ENCODE measurements at places on chromosomes 3 and 15.

- no peak for DNase-seq
These were observed 79.7 kb upstream of the SNRK start for GRCh38 chr3:43206632-43207031.

DNA sequence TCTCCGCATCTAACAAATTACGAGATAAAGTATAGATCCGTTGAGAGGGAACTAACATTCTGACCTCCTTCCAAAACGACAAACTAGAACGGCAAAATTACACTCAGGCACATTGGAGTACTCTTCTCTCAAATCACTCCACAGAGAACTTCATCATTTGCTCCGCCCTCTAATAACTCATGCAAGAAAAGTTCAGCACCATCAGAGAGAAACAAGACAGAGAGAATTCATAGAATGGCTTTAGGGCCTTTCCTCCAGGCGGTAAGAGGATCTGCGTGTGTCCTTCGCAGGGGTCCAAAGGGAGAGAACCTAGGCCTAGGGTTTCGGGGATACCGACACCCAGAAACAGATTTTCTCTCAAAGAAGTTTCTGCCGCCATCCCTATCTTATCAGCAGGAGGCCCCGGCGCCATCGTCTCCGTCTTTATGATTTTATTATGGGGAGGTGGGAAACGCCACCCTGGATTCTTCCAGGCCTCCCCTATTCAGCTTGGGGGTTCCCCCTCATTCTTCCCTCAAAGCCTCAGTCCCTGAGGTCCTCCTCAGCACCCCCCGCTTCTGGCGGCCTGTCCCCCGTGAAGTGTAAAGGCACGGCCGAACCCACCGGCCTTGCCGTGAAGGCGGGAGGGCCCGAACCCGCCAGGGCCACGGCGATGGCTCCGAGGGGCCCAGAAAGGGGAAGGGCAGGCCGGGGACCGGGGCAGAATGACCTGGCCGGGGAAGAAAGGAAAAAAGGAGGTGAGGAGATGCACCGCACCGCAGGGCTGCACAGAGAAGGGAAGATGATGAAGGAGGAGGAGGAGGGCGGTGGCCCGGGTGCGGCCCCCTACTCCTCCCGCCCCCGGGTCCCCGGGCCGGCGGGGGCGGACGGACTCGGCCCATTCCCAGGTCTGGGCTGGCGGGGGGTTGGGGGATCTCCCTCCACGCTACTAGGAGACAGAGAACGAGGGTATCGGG is 768 bp downstream of the UBXN7 start:
- peak; percentile 49 for DNase-seq

- peak; percentile 3 for DNase-seq
These were observed 63.7 kb upstream of the THSD4 start for GRCh38 chr15:71051539-71051938.

DNA sequence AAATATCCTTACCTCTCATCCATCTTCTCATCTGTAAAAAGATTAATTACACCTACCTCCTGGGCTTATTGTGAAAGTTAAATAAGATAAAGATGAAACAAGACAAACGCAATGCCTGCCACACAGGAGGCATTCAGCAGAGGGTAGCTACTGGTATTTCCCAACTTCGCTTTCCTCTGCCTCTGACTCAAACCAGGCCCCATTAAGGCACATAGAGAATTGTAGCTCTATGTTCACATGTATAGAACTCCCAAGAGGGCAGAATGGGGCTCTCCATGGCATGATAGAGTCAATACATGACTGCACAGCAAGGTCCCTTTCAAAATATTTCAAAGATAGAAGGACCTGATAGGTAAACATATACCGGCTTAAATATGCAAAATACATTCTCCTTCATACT is 1.4 kb downstream of the LYSMD2 start:
- no peak for DNase-seq

DNA sequence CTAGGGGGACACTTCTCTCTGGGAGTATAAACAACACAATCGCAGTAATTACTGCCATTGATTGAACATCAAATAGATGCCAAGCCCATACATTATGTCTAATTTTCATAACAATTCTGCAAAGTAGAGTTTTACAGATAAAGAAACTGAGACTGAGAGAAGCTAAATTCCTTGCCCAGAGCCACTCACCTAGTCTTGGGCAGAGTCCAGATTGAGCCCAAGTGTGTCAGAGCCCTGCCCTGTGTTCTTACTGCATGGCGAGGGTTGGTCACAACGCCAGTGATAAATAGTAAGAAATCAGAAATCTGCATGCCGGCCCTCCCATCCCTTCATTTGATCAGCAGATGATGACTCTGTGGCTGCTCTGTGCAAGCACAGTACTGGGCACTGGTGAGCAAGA is 106.3 kb downstream of the C3orf70 start:
- no peak for DNase-seq

DNA sequence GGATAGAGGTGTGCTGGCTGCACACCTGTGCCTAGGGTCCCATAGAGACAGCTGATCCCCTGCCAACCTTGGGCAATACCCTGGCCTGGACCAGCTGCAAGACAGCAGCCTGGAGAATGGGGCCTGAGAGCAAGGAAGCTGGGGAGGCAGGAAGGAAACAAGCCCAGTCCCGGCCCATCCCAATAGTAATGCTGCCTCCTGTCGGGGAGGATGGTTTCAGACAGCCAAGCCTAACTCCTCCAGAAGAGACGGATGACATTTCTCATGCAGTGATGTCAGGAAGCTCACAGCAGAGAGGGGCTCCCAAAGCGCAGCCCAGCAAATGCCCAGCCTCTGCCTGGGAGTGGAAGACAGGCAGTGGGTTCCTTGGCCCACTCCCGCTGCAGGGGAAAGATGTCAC is 408.8 kb downstream of the OCA2 start:
- DNase-seq = no peak

- no peak for DNase-seq
These were observed 5.2 kb downstream of the KBTBD13 start for GRCh38 chr15:65081758-65082157.

DNA sequence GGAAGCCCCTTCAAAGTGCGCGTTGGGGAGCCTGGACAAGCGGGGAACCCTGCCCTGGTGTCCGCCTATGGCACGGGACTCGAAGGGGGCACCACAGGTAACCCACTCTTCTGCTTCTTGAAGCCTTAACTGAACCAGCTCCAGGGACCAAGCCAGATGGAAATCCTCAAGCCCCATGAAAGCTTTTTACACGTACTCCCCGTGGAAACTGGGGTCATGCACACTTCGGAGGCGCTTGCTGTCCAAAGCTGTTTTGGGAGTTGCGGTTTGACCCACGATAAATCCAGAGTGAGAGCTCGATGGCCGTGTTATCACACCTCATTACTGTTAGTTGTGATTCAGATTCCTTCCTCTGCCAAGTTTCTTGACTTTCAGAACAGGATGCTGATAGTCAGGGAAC is 47.5 kb downstream of the DNASE1L3 start:
- DNase-seq = no peak

DNA sequence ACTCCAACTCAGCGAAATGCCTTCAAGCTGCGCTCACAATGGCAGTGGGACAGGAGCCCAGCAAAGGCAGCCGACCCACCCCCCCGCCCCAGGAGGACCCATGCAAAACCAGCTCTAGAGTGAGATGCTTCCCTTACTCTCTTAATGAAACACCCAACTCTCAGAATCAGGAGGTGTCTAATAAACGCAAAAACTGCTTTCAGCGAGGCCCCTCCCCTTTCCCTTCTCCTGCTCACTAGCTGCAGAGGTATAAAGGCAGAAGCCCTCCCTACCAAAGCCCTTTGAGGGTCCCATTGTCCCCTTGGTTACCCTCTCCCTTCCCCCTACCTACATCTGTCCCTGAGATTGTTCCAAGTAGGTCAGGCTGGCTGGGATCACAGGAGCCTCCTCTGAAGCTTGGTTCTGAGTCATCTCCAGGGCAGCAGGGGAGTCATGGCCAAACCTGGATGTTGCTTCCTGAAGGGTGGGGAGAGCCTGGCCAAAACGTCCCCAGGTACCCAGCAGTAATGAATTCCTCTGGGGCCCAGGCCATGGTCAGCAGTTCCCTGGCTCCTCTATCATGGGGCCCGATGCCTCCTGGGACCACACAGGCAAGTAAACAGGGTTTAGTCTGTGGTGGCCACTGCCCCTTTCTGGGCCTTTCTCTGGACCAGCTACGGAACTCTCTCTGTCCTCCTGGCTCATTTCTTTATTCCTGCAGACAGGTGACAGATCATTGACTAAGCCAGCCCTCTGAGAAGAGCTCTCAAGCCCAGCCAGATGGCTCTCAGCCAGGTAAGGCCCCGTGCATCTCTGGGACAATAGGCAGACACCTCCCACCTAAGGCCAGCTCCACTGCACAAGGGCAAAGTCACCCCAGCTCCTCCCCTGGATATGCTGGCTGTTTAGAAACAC is 8.6 kb downstream of the KLHL25 start:
- DNase-seq = no peak

DNA sequence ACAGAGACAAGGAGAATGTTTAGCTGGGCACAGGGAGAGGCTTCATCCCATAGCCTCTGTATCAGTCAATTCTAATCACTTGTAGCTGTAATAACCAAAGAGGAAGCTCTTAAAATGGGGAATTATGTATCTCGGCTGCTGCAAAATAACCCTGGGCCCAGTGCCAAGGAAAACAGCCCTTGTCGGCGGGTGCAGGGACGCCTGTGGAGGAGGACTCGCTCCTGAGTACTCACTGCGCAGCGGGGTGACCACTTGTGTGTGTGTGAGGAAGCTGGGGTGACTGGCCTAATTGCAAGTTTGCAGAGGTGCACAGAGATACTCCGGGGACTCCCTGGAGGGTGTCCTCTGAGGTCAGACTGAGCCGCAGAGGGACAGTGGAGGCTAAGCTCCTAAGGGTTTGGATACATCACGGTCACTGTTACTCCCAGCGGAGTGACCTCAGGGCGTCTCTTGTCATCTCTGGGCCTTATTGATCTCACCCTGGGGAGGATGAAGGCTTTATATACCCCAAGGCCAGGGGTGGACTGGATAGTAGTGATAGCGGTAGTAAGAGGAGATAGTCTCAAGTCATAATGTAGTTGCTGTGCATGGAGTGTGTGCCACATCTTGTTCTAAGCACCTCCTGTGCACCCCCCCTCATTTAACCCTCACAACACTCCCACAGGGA is 37.2 kb downstream of the SLC6A6 start:
- no peak for DNase-seq

GRCh38 chr15:85615930-85616329 is 178.8 kb downstream of the KLHL25 start:
- no peak for DNase-seq

DNA sequence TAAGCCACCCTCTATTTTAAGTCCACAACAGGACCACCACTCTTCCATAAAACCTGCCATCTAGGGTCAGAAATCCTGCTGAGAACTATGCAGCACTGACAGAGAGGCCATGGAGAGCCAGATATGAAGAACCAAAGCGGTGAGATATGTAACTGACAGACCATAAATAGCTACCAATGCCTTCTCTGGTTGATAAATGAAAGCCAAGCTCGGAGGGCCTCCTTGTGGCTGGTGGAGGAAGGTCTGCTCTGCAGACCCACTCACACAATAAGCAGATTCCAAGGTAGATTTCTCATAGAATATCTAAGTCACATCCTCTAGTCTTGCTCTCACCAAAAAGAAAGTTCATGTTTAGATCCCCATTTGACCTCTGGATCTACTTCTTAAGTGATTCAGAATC is 38.9 kb downstream of the RYK start:
- DNase-seq = no peak

DNA sequence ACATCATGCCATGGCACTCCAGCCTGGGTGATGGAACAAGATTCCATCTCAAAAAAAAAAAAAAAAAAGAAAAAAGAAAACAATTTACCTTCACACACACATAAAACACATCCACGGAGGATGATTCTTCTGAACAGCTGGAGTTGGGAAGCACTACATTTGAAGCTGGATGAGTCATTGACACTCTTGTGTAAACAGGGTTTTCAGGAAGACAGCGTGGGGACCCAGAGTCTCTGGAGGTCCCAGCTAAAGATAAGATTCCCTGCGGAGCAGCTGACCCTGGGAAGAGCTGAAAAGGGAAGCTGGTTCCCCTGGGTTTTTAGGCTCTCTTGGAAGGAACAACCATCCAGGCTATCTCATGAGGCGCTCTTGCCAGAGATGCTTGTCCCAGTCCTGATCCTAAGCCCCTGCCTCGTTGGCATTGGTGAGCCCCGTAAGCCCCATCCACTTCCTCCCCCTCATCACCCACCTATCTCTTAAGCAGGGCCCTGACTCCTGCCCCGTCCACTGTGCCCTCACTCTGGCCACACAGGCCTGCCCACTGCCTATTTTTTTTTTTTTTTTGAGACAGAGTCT is 32.0 kb upstream of the FURIN start:
- DNase-seq = no peak

DNA sequence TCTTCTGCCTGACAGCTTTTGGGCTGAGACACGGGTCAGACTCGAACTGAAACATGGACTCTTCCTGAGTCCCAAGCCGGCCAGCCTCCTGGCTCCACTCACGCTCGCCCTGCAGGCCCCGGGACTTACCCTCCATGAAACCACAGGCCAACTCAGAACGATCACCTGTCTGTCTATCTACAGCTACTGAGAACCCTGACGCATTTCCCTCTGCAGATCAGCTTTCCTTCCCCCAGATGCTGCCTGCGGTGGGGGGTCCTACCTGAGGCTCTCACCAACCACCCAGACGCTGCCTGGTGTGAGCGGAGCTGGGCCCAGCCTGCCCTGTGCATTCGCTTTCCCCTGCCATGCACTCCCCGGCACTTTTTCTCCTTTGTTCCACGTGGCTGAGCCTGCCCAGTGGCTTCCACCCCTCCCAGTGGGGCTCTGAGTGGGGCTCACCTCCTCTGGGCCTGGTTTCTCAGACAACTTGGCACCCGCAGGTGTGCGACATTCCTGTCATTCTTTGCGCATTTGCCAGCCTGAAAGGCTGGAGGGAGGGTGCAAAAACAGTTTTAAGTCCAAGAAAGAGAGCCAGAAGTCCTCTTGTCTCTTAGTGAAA is 60.2 kb downstream of the PLXNA1 start:
- DNase-seq = no peak
